ENCODE measurements at places on chromosomes 3 and 15. TPM values are rescaled to one million over a fixed set of nuclear protein-coding genes. Genes with fewer than 3 reads are reported as not detected.

Gene CYP1A2
- not detected for total RNA-seq

Gene ZNF148
- 20.8 TPM for total RNA-seq

Gene ATP13A5
- total RNA-seq: not detected

Gene IQCF6
- total RNA-seq: not detected

Gene TGM4
- under 0.01 TPM for total RNA-seq

Gene STRC
- total RNA-seq: not detected

Gene CCDC32
- 16.1 TPM for total RNA-seq

Gene CP
- 0.60 TPM for total RNA-seq

GRCh38 chr3:20488151-20488550, 302.1 kb upstream of the SGO1 start:
- no peak for DNase-seq

- DNase-seq: no peak
Observed at GRCh38 chr3:148720873-148721272, 23.2 kb downstream of the AGTR1 start.

GRCh38 chr3:123287962-123288302, 86.2 kb downstream of the SEC22A start:
- DNase-seq: no peak

- DNase-seq: no peak
Observed at GRCh38 chr3:72628065-72628464, 220.2 kb downstream of the SHQ1 start.

DNA sequence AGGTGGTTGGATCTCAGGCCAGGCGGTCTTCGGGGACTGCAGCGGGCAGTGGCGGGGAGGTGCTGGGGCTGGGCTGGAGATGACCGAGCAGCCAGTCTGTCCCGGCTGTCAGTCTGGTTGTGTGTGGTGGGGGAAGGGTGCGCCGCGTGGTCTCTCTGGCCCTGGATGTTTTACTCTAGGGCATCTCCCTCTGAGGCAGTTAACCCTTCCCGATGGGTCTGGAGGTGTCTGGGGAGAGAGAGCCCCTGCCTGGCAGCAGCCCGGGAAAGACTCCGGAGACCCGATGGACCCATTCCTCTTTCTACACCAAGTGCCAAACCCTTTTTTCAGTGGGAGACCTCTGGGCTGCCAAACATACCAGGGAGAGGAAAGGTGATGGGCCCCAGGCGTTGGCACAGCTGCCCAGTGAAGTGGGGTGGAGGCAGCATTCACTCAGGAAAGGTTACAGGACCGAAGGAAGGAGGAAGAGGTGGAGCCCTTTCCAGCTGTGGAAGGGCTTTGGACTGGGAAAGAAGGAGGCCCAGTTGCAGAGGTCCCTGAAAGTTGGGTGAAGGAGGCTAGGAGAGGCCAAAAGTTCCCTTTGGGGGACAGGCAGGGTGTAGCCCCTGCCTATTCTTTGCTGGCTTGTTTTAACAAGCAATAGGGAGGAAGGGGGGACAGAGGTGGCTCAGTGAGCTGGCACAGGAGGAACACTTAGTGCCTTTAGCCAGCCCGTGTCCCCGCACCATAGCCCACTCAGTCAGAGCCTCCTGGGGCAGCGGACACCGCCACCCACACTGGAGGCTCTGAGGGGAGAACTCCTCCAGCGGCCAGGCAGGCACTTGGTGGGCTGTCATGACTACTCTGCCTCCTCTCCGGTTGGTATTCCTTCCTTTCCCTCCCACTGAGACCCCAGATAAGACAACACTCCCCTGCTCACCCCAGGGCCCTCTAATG, 2.7 kb upstream of the BAHD1 start:
- no peak for DNase-seq

- DNase-seq: no peak
Observed at GRCh38 chr3:48208076-48208475, 15.2 kb upstream of the CAMP start.

DNA sequence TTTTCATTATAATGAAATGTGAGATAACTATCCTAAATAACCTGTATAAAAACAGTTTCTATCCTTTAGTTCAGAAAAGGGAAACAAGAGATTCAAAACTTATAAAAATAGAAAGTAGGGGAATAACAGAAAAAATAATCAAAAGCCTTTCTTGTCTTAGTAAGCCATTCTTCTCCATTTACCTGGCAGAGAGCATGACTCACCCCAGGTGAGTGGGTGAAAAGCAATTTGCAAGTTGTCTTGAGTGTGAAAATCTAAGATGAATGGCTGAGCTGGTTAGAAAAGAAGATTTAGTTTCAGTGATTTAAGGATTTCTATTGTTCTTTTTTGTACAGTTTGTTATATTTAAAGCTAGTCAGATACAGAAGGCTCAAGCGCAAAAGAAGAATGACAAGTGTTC, 702.0 kb downstream of the GRM7 start:
- no peak for DNase-seq

DNA sequence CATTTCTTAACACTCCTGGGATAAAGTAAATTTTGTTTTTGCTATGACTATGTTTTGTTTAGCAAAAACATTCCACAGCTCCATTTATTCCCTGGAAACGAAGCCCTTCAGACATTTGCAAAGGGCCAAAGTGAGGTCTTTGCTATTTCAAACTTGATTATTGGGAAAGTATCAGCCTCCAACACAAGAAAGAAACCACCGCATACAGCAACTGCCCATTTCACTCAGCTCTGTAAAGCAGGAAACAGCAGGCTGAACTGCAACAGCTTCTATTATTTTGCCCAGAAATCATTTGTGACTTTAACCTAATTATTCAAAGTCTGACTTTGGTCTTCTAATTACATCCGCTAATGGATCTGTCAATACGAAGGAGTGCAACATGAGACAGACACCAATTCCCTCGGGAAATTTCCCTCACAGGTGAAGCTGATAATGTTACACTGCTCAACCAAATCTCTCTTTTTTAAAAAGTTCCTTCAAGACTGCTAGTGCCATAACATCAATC, 72.1 kb downstream of the RFTN1 start:
- DNase-seq: no peak

DNA sequence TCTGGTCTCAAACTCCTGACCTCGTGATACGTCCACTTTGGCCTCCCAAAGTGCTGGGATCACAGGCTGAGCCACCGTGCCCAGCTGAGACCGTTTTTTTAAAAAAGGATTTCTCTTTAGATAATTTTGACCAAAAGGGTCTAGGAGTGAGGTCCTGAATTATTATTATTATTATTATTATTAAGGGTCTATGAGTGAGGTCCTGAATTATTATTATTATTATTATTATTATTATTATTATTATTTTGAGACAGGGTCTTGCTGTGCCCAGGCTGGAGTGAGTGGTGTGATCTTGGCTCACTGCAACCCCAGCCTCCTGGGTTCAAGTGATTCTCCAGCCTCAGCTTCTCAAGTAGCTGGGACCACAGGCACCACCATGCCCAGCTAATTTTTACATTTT, 20.6 kb upstream of the ARID3B start:
- DNase-seq: no peak

DNA sequence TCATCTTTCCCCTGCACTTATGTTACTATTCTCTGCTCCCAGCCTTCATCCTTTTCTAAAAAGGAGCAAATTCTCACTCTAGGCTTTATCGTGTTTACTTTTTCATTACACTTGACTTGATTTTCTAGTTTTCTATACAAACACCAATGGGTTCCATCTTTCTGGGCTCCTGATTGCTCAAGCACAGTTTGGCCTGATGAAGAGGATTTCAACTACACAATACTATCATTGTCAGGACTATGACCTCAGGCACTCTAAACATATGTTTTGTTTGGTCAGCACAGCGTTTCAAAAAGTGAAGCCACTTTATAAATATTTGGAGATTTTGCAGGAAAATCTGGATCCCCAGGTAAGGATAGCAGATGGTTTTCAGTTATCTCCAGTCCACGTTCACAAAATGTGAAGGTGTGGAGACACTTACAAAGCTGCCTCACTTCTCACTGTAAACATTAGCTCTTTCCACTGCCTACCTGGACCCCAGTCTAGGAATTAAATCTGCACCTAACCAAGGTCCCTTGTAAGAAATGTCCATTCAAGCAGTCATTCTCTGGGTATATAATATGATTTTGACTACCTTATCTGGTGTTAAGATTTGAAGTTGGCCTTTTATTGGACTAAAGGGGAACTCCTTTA, 86.2 kb downstream of the TGFBR2 start:
- no peak for DNase-seq

- DNase-seq: no peak
Observed at GRCh38 chr3:55688154-55688553, 201.0 kb upstream of the WNT5A start.

- peak; percentile 0 for DNase-seq
Observed at GRCh38 chr3:77081240-77081661, 41.4 kb downstream of the ROBO2 start.

Data from lung microvascular endothelial cell (primary cell).